ENCODE measurements at places on chromosomes 3 and 15. TPM values are rescaled to one million over a fixed set of nuclear protein-coding genes. Genes with fewer than 3 reads are reported as not detected.

GRCh38 chr3:61269435-61269834 lies 18.2 kb upstream of the FHIT start:
- H3K4me1 ChIP-seq = no peaks in the 10 kb centered on the region
- H3K4me3 ChIP-seq = no peak overlapping the region
- no peak overlapping the region for H3K27ac ChIP-seq
- no peaks in the 10 kb centered on the region for H3K36me3 ChIP-seq

The CPB1 gene
- not detected for total RNA-seq

- no peak overlapping the region for H3K4me3 ChIP-seq
- DNase-seq = no peak
- H3K4me1 ChIP-seq = no peaks in the 10 kb centered on the region
- no peak overlapping the region for H3K27ac ChIP-seq
- H3K36me3 ChIP-seq = peaks cover 3% of the 10 kb centered on the region
Measured at GRCh38 chr3:96213393-96213792, 601.0 kb upstream of the EPHA6 start.

The ACAA1 gene
- total RNA-seq = 53.2 TPM

The CFAP100 gene
- total RNA-seq = not detected

The RAF1 gene
- total RNA-seq = 78.9 TPM

DNA sequence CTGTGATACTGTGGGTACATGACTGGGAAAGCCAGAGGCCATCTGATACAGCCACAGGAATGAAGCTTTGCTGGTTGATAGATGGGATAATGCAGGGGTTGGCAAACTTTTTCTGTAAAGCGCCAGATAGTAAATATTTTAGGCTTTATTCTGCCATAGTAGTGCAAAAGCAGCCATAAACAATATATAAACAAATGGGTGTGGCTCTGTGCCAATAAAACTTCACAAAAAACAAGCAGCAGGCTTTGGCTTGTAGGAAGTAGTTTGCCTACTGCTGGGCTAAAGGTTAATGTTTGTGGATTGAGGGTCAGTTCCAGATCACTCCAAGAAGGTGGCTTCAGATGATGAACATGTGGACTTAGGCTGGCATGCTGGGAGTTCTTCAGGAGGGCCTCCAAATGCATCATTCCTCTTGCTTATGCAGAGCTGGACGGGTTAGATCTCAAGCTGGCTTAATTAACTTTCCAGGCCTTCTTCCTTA lies 305.7 kb downstream of the RPLP1 start:
- H3K4me1 ChIP-seq = peaks cover 60% of the 10 kb centered on the region
- H3K27me3 ChIP-seq = peaks cover 2% of the 10 kb centered on the region
- no peak overlapping the region for H3K4me3 ChIP-seq
- H3K27ac ChIP-seq = peak overlapping the region; percentile 85
- H3K36me3 ChIP-seq = 0 out of 2 replicates have a peak, but pooled peaks cover 5% of the 10 kb centered on the region

DNA sequence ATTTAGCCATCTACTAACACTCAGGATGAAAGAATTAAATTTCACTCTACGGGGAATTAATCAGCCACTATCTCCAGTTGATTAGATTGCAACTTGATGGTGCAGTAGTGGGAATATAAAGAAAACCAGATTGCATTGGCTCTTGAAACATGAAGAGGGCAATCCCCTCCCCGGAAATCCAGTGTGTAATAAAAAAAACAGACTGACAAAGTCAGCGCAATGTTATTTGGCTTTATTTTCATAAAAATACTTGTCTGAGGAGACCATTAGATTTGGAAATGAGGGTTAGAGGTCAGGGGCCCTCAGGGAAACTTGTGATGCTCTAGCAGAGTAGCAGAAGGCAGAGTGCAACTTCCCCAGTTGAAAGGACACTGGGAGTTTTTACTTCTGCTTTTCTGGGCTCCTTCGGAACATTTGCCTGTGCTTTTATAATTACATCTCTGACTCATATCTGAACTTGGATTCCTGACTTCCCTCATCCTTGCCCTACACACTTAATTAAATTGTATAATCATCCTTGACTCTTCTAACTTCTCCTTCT lies 326.8 kb downstream of the TUSC7 start:
- H3K27me3 ChIP-seq = no peaks in the 10 kb centered on the region
- H3K4me3 ChIP-seq = peak overlapping the region; percentile 22
- no peaks in the 10 kb centered on the region for H3K36me3 ChIP-seq
- DNase-seq = peak; percentile 60

The SNAP23 gene
- total RNA-seq = 54.3 TPM

- H3K27me3 ChIP-seq = peaks cover 3% of the 10 kb centered on the region
- no peak for DNase-seq
- H3K4me3 ChIP-seq = no peak overlapping the region
- H3K27ac ChIP-seq = no peak overlapping the region
- H3K36me3 ChIP-seq = no peaks in the 10 kb centered on the region
Measured at GRCh38 chr15:73249499-73249898, 119.3 kb downstream of the HCN4 start.

GRCh38 chr3:36944012-36944640 lies 728 bp downstream of the TRANK1 start:
- H3K4me1 ChIP-seq = peaks cover 7% of the 10 kb centered on the region
- peak overlapping the region; percentile 87 for H3K4me3 ChIP-seq
- H3K27ac ChIP-seq = no peak overlapping the region
- peak; percentile 9 for DNase-seq

DNA sequence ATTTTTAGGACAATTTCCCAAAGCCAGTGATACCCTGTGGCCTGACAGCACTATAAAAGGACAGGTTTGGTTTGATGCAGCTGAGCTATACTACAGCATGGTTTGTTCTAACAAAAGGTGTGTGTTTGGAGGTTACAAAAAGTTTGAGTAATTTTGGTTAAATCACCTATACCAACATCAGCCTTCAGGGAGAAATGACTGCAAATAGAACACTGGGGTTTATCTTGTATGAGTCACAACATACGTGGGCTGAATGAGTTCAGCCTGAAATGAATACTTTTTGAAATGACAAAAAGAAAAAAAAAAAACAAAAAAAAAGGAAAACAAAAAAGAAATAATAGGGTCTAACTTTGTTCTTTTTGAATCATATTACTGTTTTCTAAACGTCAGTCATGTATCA lies 345.7 kb downstream of the CNTN3 start:
- no peaks in the 10 kb centered on the region for H3K27me3 ChIP-seq
- 0 out of 2 replicates have a peak, but pooled peaks cover 9% of the 10 kb centered on the region for H3K36me3 ChIP-seq
- DNase-seq = peak; percentile 3
- no peak overlapping the region for H3K4me3 ChIP-seq

- no peaks in the 10 kb centered on the region for H3K36me3 ChIP-seq
- H3K4me1 ChIP-seq = peaks cover 9% of the 10 kb centered on the region
Measured at GRCh38 chr3:153095441-153095840, 66.6 kb upstream of the RAP2B start.

GRCh38 chr3:8846176-8846575 lies 76.8 kb upstream of the OXTR start:
- DNase-seq = no peak
- H3K27me3 ChIP-seq = no peaks in the 10 kb centered on the region
- peak overlapping the region; percentile 98 for H3K27ac ChIP-seq
- H3K4me3 ChIP-seq = peak overlapping the region; percentile 68
- H3K36me3 ChIP-seq = peaks cover 29% of the 10 kb centered on the region

DNA sequence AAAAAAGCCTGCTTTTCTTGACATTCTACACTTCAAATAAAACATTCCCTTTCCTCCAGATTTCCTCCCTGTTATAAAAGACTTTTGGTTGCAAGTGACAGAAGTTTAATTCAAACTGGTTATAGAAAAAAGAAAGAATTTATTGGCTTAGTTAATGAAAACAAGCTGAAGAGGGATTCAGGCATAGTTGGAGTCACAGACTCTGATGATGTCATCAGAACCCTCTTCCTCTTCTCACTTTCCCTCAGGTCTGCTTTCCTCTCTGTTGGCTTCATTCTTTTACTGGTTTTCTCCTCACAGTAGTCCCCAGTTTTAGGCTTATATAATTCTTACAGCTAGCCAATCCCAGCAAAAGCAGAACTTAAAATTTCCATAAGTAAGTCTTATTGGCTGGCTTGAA lies 32.0 kb upstream of the MBNL1 start:
- no peaks in the 10 kb centered on the region for H3K27me3 ChIP-seq
- peak overlapping the region; percentile 41 for H3K4me3 ChIP-seq
- DNase-seq = peak; percentile 16
- H3K4me1 ChIP-seq = peaks cover 50% of the 10 kb centered on the region
- no peaks in the 10 kb centered on the region for H3K36me3 ChIP-seq
- H3K27ac ChIP-seq = peak overlapping the region; percentile 83

DNA sequence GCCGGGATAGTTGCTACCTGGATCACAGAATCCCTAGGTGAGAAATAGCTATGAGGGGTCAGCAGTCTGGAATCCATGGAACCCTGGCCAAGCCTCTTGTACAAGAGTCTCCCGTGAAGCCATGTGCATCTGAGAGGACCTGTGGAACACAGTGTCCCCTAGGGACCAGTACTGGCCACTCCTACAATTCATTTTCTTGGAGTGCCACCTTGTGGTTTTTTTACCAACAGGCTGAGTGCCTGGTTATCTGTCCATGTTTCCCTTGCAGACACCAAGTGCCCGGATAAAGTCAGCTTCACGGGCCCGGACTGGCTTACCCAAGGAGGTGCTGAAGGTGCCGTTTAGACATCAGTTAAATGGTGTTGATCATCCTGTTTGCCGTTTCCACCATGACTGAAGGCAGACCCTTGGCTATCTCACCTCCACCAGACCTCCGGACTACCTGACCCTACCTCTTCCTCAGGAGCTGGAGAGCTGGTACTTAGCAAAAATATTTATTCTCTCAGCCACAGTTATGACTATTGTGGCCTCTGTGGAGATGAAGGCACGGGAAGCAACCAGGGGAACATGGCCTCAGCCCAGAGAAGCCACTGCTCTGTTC lies 93.9 kb downstream of the RBPMS2 start:
- H3K4me3 ChIP-seq = no peak overlapping the region
- peaks cover 4% of the 10 kb centered on the region for H3K27me3 ChIP-seq
- H3K36me3 ChIP-seq = peaks cover 13% of the 10 kb centered on the region
- peak; percentile 75 for DNase-seq

All from HFFc6 (cell line).